ENCODE measurements at places on chromosomes 1 and 21. TPM values are rescaled to one million over a fixed set of nuclear protein-coding genes. Genes with fewer than 3 reads are reported as not detected.
A peak's percentile ranks its signal among the peaks of the same experiment; 100 is the strongest.

GRCh38 chr1:33810571-33810970 is 53.3 kb upstream of the HMGB4 start:
- H3K4me3 ChIP-seq = no peak overlapping the region
- no peaks in the 10 kb centered on the region for H3K4me1 ChIP-seq
- no peak overlapping the region for H3K27ac ChIP-seq

GRCh38 chr1:235567812-235568503 is 63.7 kb upstream of the B3GALNT2 start:
- no peak overlapping the region for H3K27ac ChIP-seq
- peaks cover 20% of the 10 kb centered on the region for H3K4me1 ChIP-seq
- H3K4me3 ChIP-seq = no peak overlapping the region
- H3K36me3 ChIP-seq = peaks cover 7% of the 10 kb centered on the region
- no peak for DNase-seq
- no peaks in the 10 kb centered on the region for H3K27me3 ChIP-seq

DNA sequence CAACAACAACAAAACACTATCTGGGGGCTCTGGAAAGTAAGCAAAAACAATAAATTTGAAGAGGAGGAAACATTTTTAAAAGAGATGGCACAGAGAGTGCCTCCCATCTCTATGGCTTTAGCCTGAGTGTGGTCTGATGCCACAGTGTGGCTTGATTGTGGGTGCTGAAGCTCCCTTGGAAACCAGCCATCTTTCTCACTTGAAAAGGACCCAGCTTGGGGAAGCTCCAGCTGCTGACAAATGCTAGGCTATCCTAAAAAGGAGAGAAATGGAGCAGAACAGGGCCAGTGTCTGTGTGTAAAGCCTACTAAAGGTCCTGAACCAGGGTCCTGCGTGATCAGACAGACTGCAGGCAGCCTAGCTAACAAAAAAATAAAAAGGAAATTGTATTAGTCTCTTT is 642.0 kb upstream of the PTBP2 start:
- H3K4me3 ChIP-seq = no peak overlapping the region
- DNase-seq = no peak
- H3K27ac ChIP-seq = no peak overlapping the region
- no peaks in the 10 kb centered on the region for H3K36me3 ChIP-seq

DNA sequence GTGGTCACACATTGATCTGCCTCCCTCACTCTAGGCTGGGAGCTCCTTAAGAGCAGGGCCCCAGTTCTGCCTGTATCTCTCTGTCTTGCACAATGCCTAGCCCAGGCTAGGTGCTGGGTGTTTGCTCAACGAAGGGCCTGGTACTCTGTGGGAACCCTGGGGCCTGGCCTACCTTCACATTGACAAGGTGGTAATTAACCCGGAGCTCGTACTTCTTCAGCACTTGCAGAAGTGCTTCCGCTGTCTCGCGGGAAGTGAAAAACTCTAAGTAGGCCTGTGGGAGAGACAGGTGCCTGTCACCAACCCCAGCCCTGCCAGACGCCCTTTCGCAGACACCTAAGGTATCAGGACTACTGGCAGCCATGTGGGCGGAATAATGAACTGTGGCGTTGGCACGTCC is 13.7 kb downstream of the MTHFR start:
- H3K4me1 ChIP-seq = no peaks in the 10 kb centered on the region
- no peaks in the 10 kb centered on the region for H3K27me3 ChIP-seq
- no peak overlapping the region for H3K27ac ChIP-seq
- no peak overlapping the region for H3K4me3 ChIP-seq

- peaks cover 15% of the 10 kb centered on the region for H3K27me3 ChIP-seq
- H3K4me1 ChIP-seq = peaks cover 28% of the 10 kb centered on the region
- DNase-seq = peak; percentile 34
- peak overlapping the region; percentile 86 for H3K4me3 ChIP-seq
- peak overlapping the region; percentile 87 for H3K27ac ChIP-seq
- H3K36me3 ChIP-seq = peaks cover 4% of the 10 kb centered on the region
Observed at GRCh38 chr1:19800076-19800804, 524 bp upstream of the TMCO4 start.

DNA sequence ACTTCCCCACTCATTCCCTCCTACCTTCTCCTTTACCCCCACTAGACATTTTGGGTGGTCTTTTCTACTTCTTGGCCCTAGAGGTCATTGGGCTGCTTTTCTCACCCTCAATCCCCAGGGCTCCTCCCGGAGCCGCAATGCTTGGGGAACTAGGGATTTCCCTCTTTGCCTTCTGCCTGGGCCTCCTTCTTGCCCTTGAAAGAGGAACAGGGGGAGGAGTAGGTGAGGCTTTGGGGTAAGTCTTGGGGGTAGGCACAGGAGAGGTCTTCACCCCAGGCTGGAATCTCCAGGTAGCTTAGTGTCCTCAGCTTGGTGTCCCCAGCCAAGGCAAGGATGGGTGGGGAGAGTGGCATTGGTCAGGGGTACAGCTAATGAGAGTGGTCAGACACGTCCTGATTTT is 56.2 kb upstream of the EPS8L3 start:
- no peaks in the 10 kb centered on the region for H3K27me3 ChIP-seq
- H3K27ac ChIP-seq = no peak overlapping the region
- H3K4me3 ChIP-seq = no peak overlapping the region
- H3K36me3 ChIP-seq = peaks cover 5% of the 10 kb centered on the region

DNA sequence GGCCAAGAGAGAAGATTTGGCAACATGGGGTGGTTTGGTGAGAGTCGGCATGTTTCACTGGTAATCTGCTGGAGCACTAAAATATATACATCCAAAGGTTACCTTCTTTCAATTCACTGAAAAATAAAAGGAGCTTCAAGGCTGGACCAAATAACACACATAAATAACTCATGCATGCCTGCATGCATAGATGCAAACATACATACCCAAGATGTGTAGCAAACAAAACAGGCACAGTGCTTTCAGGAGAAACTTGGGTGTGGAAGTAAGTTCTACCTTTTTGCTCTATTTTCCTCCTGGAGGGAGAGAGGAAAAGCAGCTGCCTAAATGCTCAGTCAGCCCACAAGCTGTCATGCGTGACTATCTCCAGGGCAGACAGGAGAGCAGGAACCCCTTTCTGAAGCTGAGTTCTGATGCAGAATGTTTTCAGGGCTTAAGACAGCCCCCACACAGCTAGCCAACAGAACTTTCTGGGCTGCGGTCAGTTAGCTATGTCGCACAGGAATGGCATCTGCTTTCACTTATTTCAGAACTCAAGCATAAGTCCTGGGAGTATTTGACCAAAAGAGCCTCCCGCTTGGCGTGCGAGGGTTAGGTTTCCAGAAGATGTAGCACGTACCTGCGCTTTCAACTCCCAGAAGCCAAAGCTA is 166.2 kb downstream of the TOMM20 start:
- H3K36me3 ChIP-seq = peaks cover 11% of the 10 kb centered on the region
- peak overlapping the region; percentile 73 for H3K4me3 ChIP-seq
- DNase-seq = no peak
- H3K27ac ChIP-seq = peak overlapping the region; percentile 93
- peaks cover 78% of the 10 kb centered on the region for H3K4me1 ChIP-seq
- H3K27me3 ChIP-seq = no peaks in the 10 kb centered on the region

DNA sequence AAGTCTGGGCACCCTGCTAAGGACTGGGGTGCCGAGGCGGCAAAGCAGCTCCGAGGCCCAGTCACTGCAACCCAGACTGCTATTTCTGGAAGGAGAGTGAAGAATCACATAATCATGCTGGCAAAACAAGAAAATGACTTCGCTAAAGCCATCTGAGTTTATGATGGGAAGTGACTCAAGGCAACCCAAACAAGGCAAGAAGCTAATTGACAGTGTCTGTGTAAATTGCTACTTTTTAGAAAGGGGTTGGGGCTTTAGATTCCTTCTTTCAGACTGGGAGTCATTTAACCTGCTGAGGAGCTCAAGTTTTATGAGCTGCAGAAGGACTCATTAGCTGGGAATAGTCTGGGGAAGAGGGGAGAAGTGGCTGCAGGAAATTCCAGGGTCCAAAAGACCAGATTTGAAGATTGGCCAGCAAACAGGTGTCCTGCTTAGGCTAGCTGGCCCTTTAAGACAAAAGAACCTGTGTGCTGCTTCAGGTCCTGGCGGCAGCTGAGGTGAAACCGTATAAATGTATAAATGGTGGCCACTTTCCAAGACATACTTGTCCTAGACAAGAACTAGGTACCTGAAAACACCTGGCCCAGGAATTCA is 28.1 kb downstream of the TSHB start:
- no peak overlapping the region for H3K4me3 ChIP-seq
- peaks cover 22% of the 10 kb centered on the region for H3K4me1 ChIP-seq
- peaks cover 7% of the 10 kb centered on the region for H3K27me3 ChIP-seq
- no peak overlapping the region for H3K27ac ChIP-seq
- DNase-seq = no peak

DNA sequence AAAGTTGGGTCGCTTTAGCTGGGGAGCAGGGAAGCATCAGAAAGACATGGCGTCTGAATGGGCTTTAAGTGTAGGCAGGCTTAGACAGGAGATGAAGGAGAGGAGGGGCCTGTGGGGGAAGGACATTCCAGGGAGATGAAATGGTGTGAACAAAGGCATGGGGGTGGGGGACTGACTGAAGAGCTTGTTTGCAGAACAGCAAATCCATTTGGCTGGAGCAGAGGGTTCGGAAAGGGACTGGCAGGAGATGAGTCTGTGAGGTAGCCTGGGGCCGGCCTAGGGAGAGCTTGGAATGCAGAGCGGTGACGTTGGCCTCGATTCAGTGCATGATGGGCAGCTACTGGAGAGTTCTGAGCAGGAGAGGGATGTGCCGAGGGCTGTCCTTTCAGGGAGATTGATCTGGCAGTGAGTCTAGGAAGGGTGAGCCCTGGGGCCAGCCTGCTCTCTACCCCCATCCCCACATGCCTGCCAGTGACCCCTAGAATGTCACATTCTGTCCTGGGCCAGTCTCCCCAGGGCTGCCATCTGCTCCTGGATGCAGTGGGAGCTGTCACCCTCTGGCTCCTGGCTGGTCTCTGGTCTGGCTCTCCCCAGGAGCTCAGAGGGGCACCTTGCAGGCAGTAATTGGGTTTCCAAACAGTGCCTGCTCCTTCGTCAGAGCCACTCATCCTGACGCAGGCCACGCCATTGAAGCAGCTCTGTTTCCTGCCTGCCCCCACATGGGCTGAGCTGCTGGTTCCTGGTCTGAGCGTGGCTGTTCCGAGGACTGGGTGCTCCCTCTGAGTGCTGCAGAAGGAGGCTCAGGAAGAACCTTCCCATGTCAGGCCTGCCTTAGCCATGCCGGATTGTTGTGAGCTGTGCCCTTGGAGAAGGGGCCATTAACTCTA is 22.3 kb upstream of the TMEM222 start:
- no peak for DNase-seq
- no peak overlapping the region for H3K4me3 ChIP-seq
- H3K27ac ChIP-seq = peak overlapping the region; percentile 62
- H3K27me3 ChIP-seq = no peaks in the 10 kb centered on the region

DNA sequence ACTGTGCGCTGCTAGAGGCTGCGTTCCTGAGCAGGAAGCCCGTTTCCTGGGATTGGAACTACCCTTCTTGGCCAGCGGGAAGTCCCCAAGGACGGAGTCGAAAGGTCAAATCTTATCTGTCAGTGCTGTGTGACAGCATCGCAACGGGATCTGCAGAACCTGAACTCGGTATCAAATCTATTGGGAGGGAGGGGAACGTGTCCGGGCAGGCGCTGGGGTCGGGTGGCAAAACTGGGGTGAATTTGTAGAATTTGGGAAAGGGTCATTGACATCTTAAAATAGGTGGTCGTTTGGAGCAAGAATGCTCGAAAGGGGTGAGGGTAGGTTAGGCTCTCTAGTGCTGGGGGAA is 725 bp upstream of the ARPC5 start:
- no peak for DNase-seq
- H3K27me3 ChIP-seq = peaks cover 4% of the 10 kb centered on the region
- H3K27ac ChIP-seq = peak overlapping the region; percentile 100
- peak overlapping the region; percentile 100 for H3K4me3 ChIP-seq
- peaks cover 45% of the 10 kb centered on the region for H3K4me1 ChIP-seq

DNA sequence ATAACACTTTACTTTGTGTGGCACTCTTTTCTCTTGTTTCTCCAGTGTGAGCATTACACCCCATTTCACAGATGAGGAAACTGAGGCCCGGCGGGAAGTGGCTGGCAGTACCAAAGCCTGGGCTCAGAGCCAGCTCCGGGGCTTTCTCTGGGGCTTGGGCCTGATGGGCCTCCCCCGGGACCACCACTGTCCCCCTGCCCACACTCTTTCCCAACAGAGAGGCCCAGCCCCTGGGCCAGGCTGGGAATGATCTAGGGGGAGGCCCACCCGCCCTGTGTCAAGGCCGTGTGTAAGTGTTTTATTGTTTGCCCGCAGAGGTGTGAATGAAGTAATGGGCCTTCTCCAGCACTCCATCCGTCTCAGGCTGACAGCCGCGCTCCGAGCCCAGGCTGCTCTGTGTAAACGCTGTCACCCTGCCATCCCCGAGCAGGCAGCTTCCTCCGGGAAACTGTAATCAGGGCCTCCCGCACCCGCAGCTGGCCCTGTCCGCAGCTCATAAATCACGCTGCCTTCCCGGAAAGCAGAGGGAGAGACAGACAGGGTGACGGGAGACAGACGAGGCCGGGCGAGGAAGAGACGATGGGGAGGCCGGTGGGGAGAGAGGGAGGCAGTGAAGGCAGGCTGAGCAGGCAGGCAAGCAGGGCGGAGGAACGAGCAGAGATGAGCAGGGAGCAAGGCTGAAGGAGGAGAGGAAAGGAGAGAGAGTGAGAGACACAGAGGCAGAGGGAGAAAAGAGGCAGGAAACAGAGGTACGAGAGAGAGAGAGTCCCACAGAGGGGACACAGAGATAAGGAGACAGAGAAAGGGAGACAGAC is 109.7 kb upstream of the ZBTB40 start:
- no peak overlapping the region for H3K27ac ChIP-seq
- no peak overlapping the region for H3K4me3 ChIP-seq
- H3K36me3 ChIP-seq = no peaks in the 10 kb centered on the region
- H3K27me3 ChIP-seq = peaks cover 10% of the 10 kb centered on the region
- peaks cover 4% of the 10 kb centered on the region for H3K4me1 ChIP-seq
- DNase-seq = no peak

DNA sequence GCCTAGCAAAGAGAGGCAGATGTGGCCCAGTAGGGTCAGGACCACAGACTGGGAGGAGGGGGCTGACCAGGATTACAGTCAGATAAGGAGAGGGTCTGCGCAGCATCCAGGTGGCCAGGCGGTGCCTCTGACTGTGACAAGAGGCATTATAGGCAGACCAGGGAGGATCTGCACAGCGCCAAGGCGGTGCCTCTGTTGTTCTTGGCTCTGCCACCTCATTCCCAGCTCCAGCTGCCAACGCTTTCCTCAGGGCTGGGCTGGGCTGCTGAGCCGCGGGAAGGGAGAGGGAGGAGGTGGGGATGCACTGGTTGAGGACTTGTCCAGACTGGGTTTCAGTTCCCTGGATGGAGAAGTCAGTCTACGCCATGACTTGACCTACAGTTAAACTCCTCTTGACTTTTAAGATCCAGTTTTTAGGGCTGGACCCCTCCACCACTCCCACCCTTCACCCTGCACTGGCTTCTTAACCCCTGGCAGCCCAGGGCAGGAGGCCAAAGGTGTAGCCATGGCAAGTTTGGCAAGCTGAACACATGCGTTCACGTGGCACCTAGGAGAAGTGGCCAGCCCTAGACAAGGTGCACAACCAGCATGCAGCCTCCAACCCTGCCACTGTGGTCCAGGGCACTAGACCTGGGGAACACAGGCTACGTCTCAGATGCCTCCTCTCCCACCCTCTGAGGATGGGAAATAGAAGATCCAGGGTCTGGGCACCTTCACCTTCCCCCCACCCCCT is 4.5 kb upstream of the CRABP2 start:
- no peak for DNase-seq
- no peak overlapping the region for H3K27ac ChIP-seq

SIM2 gene
- total RNA-seq = 0.47 TPM

F3 gene
- total RNA-seq = 0.16 TPM

ADAM30 gene
- total RNA-seq = not detected

PTGER3 gene
- 1.4 TPM for total RNA-seq

CLEC20A gene
- total RNA-seq = not detected

CA6 gene
- 2.2 TPM for total RNA-seq

ODF2L gene
- total RNA-seq = 21.0 TPM

OR2T6 gene
- not detected for total RNA-seq

SPATA21 gene
- not detected for total RNA-seq

CTSK gene
- total RNA-seq = 1.8 TPM

Measured in activated T-helper 1 cell treated with anti-CD3 and anti-CD28 coated beads, Interleukin-12 subunit alpha, Interleukin-12 subunit beta, Interleukin-2, Interleukin-4 antibody, amounts not matched to agents 30 ng/mL and 10 ng/mL and 1 ng/mL, durations not matched to agents 14 hours and 24 hours and 36 hours (primary cell).